Fibroblast of skin of back (primary cell): ENCODE measurements at places on chromosomes 2 and 18.

- DNase-seq = peak; percentile 55
These were observed 420 bp downstream of the PIGN start for GRCh38 chr18:62186499-62186773.

- DNase-seq = no peak
These were observed 94.9 kb downstream of the MALT1 start for GRCh38 chr18:58766164-58766563.

GRCh38 chr2:205675861-205676516 lies 6.3 kb upstream of the NRP2 start:
- DNase-seq = peak; percentile 80

GRCh38 chr2:26598996-26599373 lies 42.2 kb downstream of the CIB4 start:
- no peak for DNase-seq

DNA sequence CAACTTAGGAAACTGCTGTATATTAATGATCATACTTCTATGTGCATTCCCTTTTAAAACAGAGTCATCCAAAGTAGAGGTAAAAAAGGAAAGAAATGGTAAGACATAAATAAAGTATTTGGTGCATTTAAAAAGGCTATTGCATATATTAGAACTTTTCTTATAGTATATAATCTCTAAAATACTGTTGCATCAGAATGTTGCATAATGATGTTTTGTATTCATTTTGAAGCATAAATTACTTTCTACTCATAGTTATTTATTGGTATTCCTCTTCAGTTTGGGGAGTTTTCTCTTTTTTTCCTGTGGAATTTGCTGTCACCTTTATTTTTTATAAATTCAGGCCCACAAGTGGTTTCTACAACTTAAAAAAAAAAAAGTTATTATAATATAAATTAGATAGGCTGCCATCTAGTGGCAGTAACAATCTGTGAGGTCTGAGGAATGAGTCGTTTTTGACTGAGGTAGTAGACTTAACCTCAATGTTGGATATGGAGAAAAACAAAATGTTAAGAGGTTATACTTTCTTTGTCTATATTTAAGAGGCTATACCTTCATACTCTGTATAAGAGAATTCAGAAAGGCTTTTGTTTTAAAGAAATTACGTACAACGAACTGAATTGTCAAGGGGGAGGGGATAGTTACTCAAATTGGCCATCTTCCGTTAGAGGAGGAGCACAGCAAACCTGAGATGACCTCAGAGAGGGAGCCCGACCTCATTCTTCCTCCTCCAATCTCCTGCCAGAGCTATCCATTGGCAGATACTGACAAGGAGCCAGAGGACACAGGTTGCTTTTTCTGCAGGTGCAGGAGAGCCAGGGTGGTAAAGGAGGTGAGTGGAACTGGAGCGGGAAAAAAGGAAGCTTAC lies 23.8 kb downstream of the ANKAR start:
- DNase-seq = peak; percentile 52
